ENCODE measurements at places on chromosomes 16 and 17. TPM values are rescaled to one million over a fixed set of nuclear protein-coding genes. Genes with fewer than 3 reads are reported as not detected.

Gene PLA2G10
- not detected for total RNA-seq

Gene TCAP
- 0.80 TPM for total RNA-seq

Gene AANAT
- total RNA-seq, result not detected

Gene LRRC37A2
- total RNA-seq, result 11.1 TPM

GRCh38 chr16:13139661-13140241 lies 238.4 kb downstream of the SHISA9 start:
- H3K4me3 ChIP-seq, result no peak overlapping the region
- no peaks in the 10 kb centered on the region for H3K36me3 ChIP-seq
- no peaks in the 10 kb centered on the region for H3K27me3 ChIP-seq
- H3K27ac ChIP-seq, result no peak overlapping the region

Measured in activated CD4-positive, alpha-beta memory T cell treated with anti-CD3 and anti-CD28 coated beads for 36 hours (primary cell).